ENCODE measurements at places on chromosomes 6 and 20.

DNA sequence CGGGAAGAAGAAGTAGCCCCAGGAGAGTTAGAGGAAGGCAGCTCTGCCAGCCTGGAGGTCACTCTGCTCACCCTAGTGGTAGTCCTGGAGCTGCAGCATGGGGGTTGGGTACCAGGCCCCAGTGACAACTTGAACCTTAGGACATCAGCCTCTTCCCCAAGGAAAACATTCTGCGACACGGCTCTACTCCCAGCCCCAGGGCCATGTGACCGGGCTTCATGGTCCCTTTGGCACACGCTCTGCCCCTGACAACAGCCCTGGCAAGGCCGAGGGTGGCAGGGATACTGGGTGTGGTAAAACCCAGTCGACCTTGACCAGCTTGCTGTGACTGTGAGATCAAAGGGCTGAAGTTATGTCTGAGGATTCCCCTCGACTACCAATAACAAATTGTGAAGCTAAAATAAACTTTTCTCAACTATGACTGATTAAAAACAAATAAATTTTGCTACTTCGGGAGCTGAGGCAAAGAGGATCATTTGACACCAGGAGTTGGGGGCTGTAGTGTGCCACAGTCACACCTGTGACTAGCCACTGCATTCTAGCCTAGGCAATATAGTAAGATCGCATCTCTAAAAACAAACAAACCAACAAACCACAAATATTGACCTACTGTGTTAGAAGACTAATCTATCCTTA is 24.4 kb upstream of the ARID1B start:
- DNase-seq, result no peak

GRCh38 chr20:2470423-2471193 is at the start of gene SNRPB:
Gene SNRPB (minus strand): TSS chr20:2470789. CDS start chr20:2470690, 99 bp downstream.
- peak; percentile 90 for DNase-seq

DNA sequence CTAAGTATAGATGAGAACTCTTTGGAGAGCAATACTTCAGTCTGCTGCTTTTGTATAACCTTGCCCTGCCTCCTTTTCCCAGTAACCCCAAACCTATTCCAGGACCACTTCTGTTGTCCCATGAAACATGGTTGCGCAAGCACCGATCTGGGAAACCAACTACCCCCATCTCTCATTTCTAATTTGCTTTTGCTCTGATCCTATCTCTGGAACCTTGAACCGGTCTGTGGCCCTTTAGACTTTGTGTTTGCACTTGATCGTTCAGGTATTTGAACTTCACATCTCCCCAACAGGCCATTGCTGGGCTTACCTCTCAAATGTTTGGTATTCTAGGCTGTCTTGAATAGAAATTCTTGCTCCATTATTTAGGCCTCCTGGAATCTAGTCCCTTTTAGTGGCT is 25.0 kb downstream of the L3MBTL3 start:
- DNase-seq, result no peak

DNA sequence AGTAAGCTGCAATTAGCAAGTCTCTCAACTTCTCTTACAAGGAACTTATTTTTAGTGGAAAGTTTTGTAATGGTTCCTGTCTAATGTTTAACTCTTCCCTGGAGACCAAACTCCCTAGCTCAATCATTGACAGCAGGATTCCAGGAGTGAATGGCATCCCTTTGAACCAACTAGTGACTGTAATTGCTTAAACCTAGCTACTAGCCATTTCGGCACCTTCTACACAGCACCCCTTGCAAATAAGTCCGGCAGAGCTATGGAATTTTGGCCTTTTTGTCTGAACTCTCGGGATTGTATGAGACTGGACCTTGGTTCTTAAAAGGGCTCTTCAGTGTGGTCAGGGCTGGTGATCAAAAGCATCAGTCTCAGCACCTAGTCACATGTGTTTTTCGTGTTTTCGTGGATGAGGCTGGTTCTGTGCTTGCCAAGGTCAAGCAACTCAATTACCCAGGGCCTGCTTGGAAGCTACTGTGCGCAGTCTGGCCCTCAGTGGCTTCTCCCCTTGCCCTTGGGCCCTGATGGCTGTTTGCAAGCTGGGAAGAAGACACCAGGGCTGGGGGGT is 135.3 kb upstream of the NEDD9 start:
- no peak for DNase-seq

DNA sequence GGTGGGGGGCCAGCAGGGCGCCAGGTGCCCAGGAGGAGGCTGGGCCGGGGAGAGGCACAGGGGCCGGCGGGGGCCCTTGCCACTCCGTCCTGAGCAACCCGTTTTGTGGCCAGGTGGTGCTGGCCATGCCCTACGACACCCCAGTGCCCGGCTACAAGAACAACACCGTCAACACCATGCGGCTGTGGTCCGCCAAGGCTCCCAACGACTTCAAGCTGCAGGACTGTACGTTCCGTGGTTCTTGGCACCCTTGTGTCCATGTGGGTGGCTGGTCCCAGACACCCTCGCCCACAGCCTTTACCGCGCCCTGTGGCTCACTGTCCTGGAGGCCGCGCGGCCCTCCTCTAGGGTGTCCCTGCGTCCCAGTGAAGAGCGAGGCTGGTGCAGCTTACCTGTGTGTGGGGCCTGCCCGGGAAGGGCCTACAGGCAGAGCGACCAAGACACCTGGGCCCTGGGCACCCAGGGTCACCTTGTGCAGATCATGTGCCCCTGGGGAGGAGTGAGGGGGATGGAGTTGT is 28.7 kb downstream of the PYGB start:
- DNase-seq, result no peak

GRCh38 chr6:68760941-68761676 is 126.0 kb downstream of the ADGRB3 start:
- no peak for DNase-seq

DNA sequence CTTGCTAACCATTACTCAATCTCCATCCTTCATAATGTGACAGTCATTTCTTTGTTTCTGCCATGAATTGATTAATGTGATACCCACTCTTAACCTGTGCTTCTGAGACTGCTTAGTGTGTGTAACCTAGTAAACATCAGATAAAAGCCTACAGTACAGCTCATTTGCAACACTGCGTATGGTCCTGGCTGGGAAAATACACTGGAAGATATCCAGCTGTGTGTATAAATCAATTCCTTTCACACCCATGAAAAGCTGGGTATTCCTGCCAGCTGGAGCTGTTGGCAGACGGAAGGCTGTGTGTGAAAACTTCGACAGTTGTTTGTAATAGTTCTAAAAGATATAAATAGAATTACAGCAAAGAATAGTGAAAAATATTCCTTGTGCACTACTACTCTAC is 509.2 kb downstream of the FRK start:
- no peak for DNase-seq

DNA sequence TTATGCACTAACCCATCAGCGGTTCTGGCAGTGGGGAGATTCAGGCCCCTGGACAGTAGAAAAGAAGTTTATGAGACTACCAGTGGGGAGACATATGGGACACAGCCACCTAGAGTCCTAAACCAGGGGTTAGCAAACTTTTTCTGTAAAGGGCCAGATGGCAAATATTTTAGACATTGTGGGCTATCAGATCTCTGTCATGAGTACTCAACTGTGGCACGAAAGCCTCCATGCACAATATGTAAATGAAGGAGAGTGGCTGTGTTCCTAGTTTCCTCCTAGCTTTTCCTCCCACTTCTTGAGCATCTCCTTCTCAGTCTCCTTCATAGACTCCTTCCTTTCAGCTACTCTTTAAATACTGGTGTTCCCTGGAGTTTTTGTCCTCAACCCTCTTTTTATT is 3.3 kb upstream of the HLA-DMA start:
- no peak for DNase-seq

Data from activated CD4-positive, CD25-positive, alpha-beta regulatory T cell (primary cell).